ENCODE measurements at places on chromosomes 12 and 14.

- no peak for DNase-seq
Observed at GRCh38 chr14:56949828-56950227, 139.5 kb upstream of the OTX2 start.

DNA sequence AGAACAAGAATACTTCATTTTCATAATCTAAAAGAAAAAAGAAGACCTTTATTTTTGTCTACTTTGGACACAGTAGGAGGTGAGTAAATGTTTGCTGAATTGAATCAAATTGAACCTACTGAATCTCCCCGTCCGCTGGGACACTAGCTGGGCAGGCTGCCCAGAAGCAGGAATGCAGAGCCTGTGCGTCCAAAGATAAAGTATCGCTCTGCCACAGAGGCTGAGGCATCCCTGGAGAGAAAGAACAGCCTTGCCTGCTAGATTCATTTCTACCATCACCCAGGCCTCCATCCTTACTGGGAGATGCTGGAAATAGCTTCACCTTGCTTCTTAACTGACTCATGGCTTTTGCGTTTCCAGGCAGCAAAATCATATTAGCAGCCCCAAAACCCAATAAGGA lies 64.1 kb upstream of the TSPAN11 start:
- no peak for DNase-seq

DNA sequence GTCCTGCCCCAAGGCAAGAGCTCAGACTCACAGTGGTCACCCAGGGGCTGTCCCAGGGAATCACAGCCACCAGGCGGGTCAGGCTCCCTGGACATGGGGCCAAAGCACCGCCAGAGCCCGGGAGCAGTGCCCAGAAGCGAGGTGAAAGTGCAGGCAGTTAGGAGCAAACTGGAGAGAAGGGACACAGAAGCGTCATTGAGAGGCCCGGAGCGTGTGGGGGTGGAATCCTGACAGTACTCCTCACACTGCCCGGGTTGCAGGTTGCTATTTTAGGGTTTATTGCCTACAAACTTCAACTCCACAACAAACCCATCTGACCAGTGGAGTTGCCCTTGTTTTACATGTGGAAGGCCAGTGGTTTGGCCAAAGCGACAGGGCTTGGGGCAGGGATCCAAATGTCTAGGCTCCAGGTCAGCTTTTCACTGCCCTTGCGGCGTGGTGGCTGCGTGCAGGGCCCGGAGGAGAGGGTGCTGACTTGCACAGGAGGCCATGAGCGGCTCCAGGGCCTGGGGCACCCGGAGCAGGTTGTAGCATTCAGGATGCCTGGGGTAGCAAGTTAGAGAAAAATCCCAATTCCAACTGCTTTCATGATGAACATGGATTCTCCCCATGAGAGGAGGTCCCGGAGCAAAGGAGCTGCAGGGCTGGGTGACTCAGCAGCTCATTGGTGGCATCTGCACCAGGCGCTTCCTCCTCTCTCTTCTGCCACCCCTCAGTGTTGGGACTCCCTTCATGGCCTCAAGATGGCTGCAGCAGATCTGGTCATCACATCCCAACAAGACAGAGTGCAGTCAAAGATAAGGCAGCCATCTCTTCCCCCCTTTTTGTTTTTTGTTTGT lies 112.3 kb upstream of the NCOR2 start:
- no peak for DNase-seq

DNA sequence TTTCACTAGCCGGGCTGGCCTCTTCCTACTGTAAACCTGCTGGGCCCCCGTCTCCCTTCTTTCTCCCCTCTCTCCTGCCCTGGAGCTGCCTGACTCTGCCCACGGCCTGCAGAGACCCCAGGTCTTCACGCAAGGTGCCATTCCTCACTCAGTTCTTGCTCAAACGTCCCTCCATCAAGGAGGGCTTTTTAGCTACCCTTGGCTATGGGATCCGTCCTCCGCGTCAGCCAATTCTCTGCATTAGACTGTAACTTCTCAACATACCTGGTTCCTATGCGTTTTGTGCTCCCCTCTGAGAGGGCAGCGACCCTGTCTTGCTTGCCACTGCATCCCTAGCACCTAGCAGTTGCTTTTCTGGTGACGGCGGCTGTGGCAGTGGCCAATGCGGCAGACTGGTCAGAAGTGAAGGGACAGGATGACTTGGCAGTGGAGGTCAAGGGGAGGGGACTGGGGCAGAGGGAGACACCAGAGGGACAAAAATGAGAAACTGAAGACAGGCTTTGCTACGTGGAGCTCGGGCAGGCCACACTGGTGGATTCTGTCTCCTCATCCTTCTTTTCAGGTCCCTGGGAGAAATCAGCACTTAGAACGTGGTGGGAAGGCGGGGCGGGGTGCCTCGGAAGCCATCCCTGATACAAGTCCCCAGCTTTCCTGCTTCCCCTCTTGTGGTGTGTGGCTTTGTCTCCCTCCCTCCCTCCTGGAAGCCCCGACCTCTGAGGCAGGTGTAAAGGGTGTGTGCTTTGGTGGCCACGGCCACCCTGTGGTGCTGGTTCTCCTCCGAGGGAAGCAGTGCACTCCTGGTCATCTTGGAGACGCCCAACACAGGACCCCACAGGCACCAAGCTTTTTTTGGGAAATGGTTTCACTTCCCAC lies 1.8 kb downstream of the B3GNT4 start:
- no peak for DNase-seq

GRCh38 chr14:101875041-101875726 lies 89.2 kb upstream of the DYNC1H1 start:
- DNase-seq, result no peak

GRCh38 chr12:1829306-1829900 lies 9.0 kb downstream of the LRTM2 start:
- no peak for DNase-seq

GRCh38 chr12:20601668-20602280 lies 93.4 kb upstream of the SLCO1C1 start:
- DNase-seq, result no peak

DNA sequence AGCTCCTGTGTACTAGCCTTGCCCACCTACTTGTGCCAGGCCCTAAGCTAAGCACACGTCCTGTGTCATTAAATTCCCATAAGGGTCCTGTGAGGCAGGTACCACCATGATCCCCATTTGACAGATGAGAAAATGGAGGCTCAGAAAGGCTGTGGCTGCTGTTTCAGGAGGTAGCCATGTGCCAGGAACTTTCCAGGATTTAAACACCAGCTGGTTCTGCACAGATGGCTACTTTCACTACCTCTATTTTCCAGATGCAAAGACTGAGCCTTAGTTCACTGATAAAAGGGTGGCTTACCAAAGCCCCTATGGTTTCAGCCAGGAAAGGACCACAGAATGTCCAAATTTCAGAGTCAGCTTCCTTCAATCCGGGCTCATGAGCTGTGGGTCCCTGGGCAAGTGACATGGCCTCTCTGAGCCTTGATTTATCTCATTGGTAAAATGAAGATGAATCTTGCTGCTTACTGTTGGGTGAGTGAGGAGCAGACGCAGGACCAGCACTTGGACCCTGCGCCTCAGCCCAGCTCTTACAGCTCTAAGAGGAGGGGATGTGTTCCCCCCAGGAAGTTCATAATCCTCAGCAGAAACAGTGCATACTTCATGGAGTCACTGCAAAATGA lies 23.5 kb downstream of the CMKLR1 start:
- no peak for DNase-seq

Measured in CD8-positive, alpha-beta T cell (primary cell).